ENCODE measurements at places on chromosomes 7 and 10.

- DNase-seq, result no peak
These were observed 241.9 kb downstream of the SLC25A13 start for GRCh38 chr7:96080027-96080426.

GRCh38 chr10:101545898-101546297 lies 42.2 kb downstream of the POLL start:
- no peak for DNase-seq

GRCh38 chr7:150443793-150444540 lies 6.5 kb upstream of the GIMAP8 start:
- no peak for DNase-seq

- no peak for DNase-seq
These were observed 62.2 kb upstream of the ADCY1 start for GRCh38 chr7:45511721-45512597.

DNA sequence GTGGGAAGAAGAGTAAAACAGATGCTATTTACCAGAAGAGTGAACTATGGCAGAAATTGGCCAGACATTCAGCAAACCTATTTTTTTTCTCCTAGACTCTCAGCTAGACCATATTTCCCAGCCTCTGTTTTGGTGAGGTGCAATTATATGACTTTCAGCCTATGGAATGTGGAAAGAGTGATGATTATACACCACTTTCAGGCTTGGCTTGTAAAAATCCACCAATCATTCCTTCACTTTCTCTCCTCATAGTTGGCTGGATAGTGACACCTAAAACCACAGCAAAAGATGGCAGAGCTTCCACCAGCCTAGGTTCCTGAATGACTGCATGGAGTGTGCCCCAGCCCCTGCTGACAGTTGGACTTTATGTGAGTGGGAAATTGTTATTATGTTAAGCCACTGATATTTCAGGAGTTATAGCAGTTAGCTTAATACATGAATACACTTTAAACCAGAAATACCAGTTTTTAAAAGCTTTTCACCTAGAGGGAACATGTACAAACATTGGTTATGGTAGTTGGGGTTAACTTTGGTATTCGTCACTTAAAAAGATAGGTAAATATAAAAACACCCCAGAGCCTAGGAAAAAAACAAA lies 19.1 kb upstream of the TNKS2 start:
- no peak for DNase-seq

- DNase-seq, result no peak
These were observed 53.0 kb downstream of the CACUL1 start for GRCh38 chr10:118701529-118702323.

GRCh38 chr10:80648106-80648505 lies 110.4 kb downstream of the SH2D4B start:
- no peak for DNase-seq

GRCh38 chr10:59695637-59696036 lies 14.0 kb downstream of the SLC16A9 start:
- no peak for DNase-seq

- no peak for DNase-seq
These were observed 11.5 kb upstream of the OGA start for GRCh38 chr10:101829561-101830315.

GRCh38 chr10:118873091-118873737 lies 118.4 kb upstream of the CACUL1 start:
- no peak for DNase-seq

- DNase-seq, result no peak
These were observed 221.1 kb downstream of the SEMA3E start for GRCh38 chr7:83427884-83428283.

GRCh38 chr7:127908430-127909258 lies 122.6 kb downstream of the LRRC4 start:
- no peak for DNase-seq

DNA sequence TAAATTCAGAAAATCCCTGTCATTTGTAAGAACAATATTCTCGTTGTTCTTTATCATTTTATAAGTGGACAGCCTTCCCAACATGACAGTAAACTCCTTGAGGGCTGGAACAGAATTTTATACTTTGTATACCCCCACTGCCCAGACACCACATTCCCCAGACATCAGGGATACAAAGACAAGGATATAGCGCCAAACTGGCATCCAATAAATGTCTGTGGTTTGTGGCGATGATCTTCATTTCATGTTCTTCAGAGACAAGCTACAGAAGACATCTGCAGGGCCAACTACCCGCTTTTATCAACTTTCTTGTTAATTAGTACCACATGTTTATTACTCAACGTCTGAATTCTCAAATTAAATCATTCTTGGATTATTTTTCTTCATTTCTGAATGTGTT lies 155.9 kb downstream of the ATE1 start:
- no peak for DNase-seq

- DNase-seq, result no peak
These were observed 58.5 kb downstream of the CPED1 start for GRCh38 chr7:121046893-121047468.

- DNase-seq, result no peak
These were observed 94.2 kb downstream of the EBF3 start for GRCh38 chr10:129869596-129870473.

- DNase-seq, result no peak
These were observed 5.1 kb downstream of the PRLHR start for GRCh38 chr10:118590334-118590733.

DNA sequence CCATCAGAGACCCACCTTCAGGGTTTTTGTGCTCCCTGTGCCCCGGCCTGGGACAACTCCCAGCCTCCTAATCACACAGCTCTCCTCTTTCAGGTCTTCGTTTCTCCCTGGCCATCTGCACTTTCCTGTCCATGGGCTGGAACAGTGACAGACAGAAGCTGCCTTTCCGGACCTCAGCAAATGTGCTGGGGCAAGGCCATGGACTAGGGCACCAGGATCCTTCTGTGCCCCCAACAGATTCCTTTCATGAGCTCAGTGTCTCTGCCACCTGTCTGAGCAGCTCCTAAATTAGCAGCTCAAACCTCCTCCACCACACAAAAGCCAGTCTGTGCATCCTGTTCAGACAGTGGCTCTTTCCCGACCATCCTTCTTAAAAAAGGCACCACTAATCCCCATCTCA lies 41.9 kb upstream of the FRMD4A start:
- DNase-seq, result no peak

GRCh38 chr10:131363416-131363815 lies 51.9 kb upstream of the TCERG1L start:
- DNase-seq, result no peak

GRCh38 chr7:146314962-146315361 lies 198.4 kb downstream of the CNTNAP2 start:
- DNase-seq, result no peak

DNA sequence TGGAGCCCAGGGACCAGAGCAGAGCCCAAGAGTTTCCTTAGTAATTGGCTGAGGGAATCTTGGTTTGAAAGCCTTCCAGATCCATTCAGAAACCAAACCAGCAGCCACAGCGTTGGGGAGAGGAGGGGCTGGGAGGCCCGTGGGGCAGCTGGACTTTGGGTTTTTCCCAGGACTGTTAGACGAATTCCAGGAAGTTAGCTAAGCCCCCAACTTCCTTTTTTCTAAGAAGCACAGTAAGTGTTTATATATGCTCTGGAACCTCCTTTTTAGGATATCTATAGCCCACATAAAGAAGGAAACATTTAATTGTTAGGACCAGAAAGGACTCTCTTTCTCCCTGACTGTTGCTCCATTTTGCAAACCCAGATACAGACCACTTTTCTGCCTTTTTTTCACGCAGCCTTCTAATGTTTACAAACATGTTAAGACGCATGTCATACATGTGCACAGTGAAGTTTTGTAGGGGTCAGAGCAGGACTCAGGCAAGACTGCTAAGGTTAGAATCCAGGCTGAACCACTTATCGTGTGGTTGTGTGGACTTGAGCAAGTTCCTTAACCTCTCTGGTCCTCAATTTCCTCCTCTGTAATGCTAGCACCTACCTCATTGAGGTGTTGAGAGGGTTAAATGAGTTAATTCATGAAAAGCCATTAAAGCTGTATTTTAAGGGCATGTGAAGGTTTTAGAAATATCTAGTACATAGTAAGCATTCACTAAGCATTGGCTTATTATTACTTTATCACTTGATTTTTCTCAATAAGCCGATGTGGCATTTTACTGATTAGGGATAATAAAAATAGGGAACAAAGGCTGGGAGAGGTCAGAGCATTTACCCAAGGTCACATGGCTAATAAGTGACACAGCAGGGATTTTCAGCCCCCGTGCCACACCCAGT lies 42.4 kb downstream of the TBATA start:
- peak; percentile 76 for DNase-seq

- no peak for DNase-seq
These were observed 75.4 kb downstream of the HDAC9 start for GRCh38 chr7:18570890-18571478.

GRCh38 chr7:122133477-122133876 lies 10.6 kb downstream of the AASS start:
- no peak for DNase-seq

- no peak for DNase-seq
These were observed 9.8 kb upstream of the CYP2C18 start for GRCh38 chr10:94673614-94674321.

- DNase-seq, result no peak
These were observed 12.7 kb downstream of the TAS2R38 start for GRCh38 chr7:141960687-141961422.

- DNase-seq, result no peak
These were observed 126.1 kb downstream of the AOAH start for GRCh38 chr7:36598054-36598674.

- DNase-seq, result no peak
These were observed 102.2 kb upstream of the GATA3 start for GRCh38 chr10:7952266-7952665.

DNA sequence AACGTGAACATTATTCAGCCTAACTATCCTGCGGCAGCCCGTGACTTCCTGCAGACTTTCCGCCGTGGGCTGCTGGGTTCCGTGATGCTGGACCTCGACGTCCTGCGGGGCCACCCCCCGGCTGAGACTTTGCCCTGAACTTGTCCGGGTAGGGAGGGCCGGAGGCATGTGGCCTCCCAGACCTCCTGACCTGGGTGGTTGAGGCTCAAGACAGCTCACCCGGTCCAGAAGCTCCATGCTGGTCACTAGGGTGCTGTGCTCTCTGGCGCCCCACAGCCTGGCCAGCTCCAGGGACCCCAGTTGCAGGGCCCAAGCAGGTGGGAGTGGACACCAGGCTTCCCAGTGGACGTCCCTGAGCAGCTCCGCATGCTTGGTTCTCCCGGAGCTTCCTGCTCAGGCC lies 4.4 kb downstream of the SPRN start:
- DNase-seq, result no peak

DNA sequence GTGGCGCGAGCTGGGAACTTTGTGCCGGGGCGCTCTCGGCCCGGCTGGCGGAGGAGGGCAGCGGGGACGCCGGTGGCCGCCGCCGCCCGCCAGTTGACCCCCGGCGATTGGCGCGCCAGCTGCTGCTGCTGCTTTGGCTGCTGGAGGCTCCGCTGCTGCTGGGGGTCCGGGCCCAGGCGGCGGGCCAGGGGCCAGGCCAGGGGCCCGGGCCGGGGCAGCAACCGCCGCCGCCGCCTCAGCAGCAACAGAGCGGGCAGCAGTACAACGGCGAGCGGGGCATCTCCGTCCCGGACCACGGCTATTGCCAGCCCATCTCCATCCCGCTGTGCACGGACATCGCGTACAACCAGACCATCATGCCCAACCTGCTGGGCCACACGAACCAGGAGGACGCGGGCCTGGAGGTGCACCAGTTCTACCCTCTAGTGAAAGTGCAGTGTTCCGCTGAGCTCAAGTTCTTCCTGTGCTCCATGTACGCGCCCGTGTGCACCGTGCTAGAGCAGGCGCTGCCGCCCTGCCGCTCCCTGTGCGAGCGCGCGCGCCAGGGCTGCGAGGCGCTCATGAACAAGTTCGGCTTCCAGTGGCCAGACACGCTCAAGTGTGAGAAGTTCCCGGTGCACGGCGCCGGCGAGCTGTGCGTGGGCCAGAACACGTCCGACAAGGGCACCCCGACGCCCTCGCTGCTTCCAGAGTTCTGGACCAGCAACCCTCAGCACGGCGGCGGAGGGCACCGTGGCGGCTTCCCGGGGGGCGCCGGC lies 870 bp downstream of the FZD1 start:
- peak; percentile 26 for DNase-seq

DNA sequence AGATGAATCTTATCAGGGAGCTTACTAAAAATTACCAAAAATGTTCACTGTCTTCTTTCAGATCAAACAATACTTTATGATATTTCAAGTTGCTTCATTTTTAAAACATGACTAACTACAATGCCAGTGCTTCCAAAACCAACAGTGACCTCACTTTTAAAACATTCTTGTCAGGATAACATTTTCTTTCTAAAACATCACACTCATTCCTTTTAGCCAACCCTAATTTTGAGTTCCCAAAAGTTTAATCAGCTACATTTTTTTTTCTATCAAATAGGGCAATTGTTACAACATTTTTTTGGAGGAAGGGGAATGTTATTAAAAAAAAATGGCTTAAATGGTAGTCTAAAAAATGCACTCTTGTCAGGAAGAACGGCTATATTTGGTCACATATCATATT lies 37.3 kb downstream of the RTKN2 start:
- peak; percentile 41 for DNase-seq

DNA sequence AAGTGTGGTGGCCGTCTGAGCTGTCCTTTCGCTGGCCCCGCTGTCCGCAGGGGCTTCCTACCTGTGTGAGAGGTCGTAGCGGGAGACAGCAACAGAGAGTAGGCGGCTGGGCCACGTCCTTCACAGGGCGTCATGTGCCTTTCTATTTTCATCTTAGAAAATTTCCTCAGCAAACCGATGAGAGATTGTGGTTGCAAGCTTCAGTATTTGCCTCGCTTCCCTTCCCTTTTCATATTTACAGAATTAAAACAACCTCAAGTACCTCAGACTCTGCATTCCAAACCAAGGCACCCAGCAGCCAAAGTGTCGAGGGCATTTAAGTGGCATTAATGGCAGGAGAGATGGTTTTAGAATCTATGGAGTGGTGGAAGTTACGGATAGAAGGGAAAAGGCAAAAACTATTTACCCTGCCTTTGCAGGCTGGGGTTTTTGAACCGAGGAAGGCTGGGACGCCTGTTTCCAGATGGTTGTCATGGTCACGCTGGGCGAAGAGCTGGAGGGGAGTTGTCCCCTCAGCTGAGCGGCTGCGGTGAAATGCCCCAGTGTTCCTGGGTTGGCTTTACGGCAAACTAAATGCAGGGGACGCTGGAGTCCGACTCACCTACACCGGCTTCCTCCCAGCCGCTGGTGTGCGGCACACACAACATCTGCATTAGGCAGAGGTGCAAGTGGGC lies 41.9 kb downstream of the WIPI2 start:
- DNase-seq, result no peak

DNA sequence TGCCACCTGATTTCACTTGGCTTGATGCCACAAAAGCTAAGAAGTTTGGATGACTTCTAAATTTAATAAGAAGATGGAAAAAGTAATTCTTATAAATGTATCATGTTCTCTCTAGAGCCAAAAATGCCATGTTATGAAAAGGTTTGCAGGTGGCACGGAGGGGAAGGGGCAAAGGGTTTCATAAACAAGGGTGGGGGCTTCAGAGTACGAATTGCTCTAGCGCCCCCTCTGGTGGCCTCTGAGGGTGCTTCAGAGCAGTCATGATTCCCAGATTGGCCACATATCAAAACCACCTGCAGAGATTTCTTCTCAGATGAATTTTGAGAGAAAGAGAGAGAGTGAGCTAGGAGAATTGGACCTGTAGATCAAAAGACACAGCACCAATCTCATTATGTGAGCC lies 208.6 kb upstream of the YAE1 start:
- no peak for DNase-seq
